ENCODE measurements at places on chromosomes 1 and 21. TPM values are rescaled to one million over a fixed set of nuclear protein-coding genes. Genes with fewer than 3 reads are reported as not detected.

Gene ERG
- polyA plus RNA-seq, result not detected

Gene IFI16
- polyA plus RNA-seq, result 179 TPM

Gene CIART
- 9.4 TPM for polyA plus RNA-seq

Gene C1orf94
- polyA plus RNA-seq, result 0.10 TPM

DNA sequence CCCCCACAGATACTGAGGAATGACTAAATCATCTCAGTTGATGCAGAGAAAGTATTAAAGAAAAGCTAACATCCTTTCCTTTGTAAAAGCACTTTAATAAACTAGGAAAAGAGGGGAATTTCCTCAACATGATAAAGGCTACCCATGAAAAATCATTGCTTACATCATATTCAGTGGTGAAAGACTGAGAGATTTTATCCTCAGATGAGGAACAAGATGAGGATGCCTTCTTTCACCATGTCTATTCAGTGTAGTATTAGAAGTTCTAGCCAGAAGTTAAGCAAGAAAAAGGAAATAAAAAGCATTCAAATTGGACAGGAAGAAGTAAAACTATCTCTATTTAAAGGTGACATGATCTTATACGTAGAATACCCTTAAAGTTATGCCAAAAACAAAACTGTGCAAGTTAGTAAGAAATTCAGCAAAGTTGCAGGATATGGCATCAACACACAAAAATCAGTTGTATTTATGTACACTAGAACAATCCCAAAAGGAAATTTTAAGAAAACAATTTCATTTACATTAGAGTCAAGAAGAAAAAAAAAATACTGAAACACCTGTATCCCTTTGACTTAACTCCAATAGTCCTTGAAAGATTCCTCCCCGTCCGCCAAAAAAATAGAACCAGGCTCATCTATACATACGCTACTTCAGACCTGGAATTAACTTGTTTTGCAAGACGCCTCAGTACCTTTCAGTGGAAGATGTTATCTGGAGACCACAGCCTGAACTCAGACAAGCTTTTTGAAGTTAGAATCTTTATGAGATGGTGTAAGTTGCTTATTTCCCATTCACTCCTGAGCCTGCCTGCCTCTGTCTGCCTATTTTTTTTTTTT lies 17.5 kb downstream of the ZMYM4 start:
- DNase-seq, result no peak

DNA sequence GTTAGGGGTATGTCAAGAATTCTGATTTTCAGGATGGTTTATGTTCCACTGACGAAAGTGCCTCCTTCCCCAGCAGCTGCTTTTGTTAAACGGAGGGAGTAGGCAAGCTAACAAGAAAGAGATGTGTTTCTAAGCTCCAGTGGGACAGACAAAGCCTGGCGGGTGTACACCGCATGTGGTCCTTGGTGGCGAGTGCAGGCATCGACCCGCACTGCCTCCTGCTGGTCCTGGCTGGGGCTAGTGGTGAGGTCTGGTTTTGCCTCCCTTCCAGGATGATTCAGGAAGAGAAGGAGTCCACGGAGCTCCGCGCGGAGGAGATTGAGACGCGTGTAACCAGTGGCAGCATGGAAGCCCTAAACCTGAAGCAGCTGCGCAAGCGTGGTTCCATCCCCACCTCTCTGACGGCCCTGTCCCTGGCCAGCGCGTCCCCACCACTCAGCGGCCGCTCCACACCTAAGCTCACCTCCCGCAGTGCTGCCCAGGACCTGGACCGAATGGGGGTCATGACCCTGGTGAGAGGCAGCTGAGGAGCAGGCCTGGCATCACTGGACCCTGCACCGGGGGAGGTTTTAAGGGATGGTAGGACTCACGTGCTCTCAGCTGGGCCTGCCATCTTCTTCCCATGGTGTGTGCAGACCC lies 29.0 kb downstream of the PPFIA4 start:
- DNase-seq, result no peak

DNA sequence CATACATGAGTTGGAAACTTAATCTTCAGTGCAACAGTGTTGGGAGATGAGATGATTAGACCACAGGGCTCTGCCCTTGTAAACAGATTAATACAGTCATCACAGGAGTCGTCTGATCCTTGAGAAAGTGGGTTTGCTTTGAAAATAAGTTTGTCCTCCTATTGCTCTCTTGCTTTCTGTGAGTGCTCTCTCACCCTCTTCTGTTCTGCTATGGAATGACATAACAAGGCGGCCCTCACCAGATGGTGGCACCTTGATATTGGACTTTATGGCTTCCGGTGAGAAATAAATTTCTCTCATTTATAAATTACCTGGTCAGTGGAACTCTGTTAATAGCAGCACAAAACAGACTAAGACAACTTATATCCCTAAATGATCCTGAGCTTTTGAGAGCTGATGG lies 353.6 kb downstream of the BRINP3 start:
- DNase-seq, result no peak

GRCh38 chr1:64703600-64703999 lies 41.3 kb upstream of the RAVER2 start:
- DNase-seq, result no peak

GRCh38 chr1:217205578-217205977 lies 425.3 kb downstream of the GPATCH2 start:
- DNase-seq, result no peak

- DNase-seq, result no peak
Observed at GRCh38 chr1:201406831-201407406, 7.8 kb upstream of the LAD1 start.

DNA sequence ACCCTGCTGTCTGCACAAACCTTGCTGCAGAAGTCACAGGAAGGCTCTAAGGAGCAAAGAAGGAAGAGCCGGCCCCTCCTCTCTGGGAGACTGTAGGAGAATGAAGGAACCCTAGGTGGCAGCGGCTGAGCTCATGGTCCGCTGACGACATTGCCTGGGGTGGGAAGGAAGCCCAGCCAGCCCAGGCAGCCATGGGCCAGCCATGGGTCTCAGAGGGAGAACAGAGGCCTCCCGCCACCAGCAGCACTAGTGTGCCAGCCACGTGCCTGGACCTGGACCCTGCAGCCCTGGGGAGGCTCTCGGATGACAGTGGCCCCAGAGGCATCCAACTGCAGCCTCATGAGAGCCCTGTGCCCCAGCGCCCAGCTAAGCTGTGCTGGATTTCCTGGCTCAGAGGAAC lies 49.2 kb upstream of the POFUT2 start:
- DNase-seq, result no peak

DNA sequence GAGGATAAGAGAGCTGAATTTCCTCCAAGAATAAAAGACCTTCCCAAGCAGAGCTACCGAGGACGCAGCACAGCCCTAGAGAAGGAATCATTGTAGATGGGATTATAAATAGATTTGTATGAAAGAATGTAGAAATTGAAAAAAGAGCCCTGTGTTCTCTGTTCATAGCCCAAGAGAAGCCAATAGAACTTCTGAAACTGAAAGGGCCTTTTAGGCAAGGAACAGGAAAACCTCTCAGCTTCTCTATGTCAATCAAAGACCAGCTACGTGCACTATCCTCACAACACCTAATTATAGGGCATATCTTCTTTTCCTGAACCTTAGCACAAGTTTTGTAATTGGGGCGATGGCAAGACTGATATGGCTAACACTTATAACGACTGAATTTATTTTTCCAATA lies 192.4 kb upstream of the RNPC3 start:
- no peak for DNase-seq

GRCh38 chr1:10778640-10779039 lies 17.8 kb downstream of the CASZ1 start:
- DNase-seq, result no peak

DNA sequence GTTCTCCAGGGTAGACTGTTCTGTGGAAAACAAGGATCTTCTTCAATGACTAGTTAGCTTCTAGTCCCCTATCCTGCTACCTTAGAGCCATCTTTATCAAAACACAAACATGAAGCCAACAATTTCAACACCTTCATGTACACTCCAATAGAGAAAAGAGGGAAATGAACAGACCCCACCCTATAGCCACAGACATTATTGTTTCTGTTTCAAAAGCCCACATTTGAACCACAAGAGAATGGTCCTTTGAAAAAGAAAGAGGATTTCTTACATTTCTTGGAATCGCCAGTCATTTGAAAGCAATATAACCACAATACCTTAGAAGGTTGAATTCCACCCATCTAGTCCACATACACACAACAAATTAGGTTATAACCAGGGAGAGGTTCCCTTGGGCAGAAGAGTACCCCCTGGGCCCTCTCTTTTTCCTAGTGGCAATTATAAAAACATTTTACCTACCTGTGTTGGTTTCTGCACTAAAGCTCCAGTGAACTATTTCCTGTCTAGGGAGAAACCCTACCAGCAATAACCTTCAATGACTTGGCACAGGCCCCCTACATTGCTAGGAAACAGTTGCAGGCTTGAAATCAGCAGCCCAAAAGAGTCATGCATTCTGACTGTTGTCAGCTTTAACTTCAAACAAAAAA lies 2.7 kb upstream of the LPGAT1 start:
- no peak for DNase-seq

DNA sequence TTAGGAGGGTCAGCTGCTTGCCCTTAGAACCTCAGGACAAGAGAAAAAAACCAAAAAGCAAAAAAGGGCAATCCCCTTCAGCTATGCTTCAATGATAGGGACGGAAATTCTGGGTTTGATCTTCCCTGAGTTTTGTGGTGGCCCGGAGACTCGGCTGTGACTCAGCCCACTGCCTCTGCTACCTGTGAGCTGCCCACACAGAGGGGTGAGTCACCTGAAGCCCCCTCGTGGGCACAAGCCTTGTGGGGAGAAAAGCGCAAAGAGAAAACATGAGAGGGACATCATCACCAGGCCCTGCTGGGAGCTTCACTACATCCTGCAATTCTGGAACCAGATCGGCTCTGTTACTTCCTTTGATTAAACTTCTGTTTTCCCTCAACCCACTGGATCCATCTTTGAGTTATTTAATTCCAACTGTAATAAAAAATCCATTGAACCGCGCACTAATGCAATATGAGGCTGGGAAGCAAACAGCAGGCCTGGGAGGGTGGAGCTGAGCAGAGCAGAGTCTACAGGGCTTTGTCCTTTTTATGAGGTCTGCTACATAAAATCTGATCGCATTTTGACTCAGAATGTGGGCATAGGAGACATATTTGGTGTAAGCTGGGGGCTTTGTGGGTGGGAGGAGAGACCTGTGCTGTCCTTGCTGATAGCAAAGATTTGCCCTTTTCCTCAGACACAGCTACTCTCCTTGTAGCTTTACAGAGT lies 58.7 kb upstream of the STUM start:
- DNase-seq, result no peak

- no peak for DNase-seq
Observed at GRCh38 chr1:245201827-245202226, 47.0 kb downstream of the KIF26B start.

GRCh38 chr1:26546375-26546774 lies 16.8 kb downstream of the RPS6KA1 start:
- no peak for DNase-seq

- DNase-seq, result no peak
Observed at GRCh38 chr1:226706684-226707083, 32.4 kb downstream of the ITPKB start.

DNA sequence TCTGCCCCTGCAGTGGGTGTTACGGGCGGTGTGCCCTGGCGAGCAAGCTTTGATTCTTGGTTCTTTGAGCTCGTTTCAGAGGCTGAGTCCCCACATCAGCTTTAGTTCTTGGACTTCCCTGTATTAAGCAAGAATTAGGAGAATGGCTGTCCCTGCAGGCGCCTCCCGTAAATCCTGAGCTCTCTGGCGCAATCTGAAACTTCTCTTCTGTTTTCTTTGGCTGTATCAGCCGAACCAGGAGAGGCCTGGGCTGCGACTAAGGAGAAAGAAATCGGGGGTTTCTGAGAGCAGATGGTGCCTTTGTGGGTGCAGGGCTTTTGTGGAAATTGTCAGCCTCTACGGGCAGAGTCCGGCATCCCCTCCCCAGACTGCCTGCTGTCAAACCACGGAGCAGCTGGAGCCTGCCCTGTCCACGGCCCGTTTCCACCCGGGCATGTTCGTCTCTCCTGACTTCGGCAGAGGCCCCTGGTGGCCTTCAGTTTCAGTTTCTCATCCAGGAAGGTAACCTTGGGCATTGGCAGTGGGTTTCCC lies 17.9 kb downstream of the CSTB start:
- no peak for DNase-seq
